Omental fat pad (tissue), 4 donors: ENCODE measurements at places on chromosomes 16 and 17. TPM values are rescaled to one million over a fixed set of nuclear protein-coding genes. Genes with fewer than 3 reads are reported as not detected.

RNF112 gene
- 1.7 TPM for total RNA-seq

CACNG1 gene
- not detected for total RNA-seq

PDK2 gene
- 42.2 TPM for total RNA-seq

SDK2 gene
- 0.46 TPM for total RNA-seq

PMP22 gene
- total RNA-seq: 229 TPM

PRR35 gene
- total RNA-seq: not detected

MT1F gene
- total RNA-seq: 30.6 TPM

EVI2B gene
- total RNA-seq: 36.9 TPM
